ENCODE measurements at places on chromosomes 5 and 9.

- DNase-seq: no peak
These were observed 6.9 kb downstream of the FAM174A start for GRCh38 chr5:100542086-100542485.

- DNase-seq: no peak
These were observed 26.5 kb downstream of the CEL start for GRCh38 chr9:133088146-133088750.

GRCh38 chr5:139461176-139461575, 1.4 kb downstream of the ECSCR start:
- no peak for DNase-seq

DNA sequence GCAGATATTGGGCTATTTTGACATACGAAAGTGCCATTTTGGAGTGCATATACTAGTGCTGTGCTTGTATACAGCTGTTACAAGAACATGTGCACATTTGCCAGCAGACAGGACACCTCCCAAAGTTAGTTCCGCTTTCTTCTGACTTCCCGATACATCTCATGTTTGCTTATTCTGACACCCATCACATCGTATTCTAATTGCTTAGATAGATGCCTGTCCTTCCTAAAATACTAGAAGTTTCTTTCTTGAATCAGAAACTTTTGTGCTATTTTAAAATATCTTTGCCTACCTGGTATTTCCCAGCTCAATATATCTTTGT, 177.8 kb downstream of the TTLL11 start:
- DNase-seq: no peak

GRCh38 chr5:81761270-81761669, 10.4 kb upstream of the SSBP2 start:
- DNase-seq: no peak

DNA sequence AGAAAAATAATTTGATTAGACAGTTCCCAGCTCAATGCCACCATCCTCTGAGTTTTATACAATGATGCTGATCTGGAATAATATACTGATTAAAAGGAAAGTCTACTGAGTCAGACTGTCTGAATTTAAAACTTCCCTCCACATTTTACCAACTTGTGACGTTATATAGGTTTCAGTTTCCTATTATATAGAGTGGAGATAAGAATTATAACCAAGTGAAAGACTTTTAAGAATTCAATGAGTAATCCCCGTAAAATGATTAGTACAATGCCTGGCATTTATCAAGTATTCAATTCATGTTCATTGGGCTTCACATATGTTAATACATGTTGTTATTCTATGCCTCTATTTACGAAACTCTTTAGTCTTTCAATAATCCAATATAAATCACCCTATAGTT, 166.0 kb downstream of the CDH9 start:
- DNase-seq: no peak

DNA sequence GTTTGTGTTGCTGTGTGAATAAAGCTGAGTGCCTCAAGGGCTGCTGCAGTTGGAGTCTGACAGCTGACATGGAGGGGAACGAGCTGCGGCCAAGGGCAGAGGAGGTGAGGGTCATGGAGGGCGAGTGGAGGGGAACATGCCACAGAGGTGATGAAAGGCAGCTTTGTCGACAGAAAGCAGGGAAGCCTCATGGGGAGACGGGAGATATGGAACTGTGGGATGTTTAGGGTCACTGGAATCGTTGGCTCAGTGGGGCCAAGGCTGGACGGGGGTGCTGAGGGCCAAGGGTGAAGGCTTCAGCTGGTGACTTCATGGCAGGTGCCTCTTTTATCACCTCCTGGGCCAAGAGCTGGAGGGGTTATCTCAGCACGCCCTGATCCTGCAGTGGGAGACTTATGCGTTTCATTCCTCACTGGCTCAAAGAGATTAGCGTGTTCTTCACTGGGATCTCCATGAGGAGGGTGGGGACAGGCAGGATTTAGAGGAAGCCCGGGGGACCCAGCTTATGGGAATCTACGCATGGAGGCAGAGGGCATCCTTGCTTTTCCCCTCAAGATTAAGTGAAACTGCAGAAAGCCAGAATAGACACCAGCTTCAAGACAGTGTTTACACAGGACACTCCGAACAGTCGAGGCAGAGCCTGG, 42.2 kb downstream of the FAM240B start:
- DNase-seq: no peak

- DNase-seq: no peak
These were observed 330.9 kb downstream of the CTNND2 start for GRCh38 chr5:11573140-11573992.

GRCh38 chr5:31898036-31898632, 259.2 kb downstream of the PDZD2 start:
- DNase-seq: no peak

GRCh38 chr9:16133032-16133431, 580.2 kb downstream of the CCDC171 start:
- DNase-seq: no peak

GRCh38 chr5:102807878-102808502, 52.9 kb downstream of the PAM start:
- no peak for DNase-seq

DNA sequence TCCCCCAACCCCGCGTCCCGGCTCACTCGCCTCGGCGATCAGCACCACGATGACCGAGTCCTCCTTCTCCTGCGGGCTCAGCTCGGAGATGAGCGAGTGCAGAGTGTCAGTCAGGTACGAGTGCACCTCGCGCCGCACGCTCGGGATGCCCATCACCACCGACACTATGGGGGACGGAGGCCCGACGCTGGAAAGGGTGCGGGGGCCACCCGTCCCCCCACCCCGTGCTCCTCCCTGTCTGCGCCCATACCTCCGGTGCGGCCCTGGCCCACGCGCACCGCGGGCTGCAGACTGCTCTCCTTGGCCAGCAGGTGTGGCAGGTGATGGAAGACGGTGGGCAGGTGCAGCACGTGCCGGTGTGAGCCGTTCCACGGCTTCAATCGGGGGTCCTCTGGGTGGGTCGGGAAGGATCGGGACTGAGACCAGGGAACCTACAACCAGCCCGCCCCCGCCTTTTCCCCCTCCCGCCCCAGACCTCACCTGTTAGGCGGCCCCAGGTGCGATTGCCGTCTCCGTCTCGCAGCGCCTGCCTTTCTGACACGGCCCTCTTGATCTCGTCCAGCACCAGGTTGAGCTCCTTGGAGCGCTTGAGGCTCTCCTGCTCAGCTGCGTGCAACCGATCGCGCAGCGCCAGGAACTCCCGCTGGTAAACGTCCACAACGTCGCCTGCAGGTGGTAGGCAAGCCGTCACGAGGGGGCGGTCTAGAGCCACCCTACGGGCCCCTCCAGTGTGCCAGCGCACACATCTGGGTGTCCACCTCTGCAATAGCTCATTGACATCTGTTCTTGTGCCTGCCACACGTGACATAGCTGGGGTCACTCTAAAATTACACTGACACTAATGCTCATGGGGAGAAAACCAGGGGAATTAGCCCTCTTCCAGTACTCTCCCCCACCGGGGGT, 5.1 kb downstream of the MGAT4B start:
- DNase-seq: peak; percentile 75

GRCh38 chr5:37437711-37438110, 58.6 kb downstream of the WDR70 start:
- no peak for DNase-seq

DNA sequence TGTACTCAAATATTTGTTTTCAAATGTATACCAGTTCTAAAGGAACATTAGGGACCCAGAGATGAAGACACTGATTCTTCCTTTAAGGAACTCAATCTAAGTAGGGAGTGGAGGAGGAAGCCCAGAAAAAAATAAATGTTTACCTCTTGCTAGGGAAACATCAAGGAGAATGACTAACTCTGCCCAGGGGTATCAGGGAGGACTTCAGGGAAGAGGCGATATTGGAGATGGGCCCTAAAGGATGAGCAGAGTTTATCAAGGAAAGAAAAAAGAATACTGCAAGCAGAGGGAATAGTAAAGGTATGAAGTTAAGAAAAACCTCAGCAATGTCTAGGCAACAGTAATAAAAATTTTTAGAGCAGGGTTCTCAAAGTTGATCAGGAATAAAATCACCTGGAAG, 16.4 kb downstream of the FBXW2 start:
- no peak for DNase-seq

DNA sequence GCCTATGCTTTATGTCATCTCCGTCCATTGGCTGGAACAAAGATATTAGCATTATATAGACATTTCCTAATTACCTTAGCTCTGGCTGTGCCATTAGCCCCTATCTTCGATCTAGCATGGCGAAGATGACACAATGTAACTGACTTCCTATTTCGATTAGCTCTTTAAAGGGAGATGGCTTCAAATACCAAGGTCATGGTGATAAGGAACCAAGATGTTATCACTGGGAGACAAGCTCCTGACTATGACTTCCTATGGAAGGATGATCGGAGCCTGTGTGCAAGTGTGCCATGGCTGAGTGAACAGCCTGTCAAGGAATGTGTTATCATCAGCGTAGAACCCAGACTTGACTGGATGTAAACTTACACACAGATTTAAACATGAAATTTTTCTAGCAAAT, 602.1 kb downstream of the PSAT1 start:
- no peak for DNase-seq

All from stimulated activated CD4-positive, alpha-beta T cell treated with anti-CD3 and anti-CD28 coated beads, TNF-alpha, amount 100 ng/mL, for 4 hours (primary cell).